ENCODE measurements at places on chromosomes 4 and X.

- no peak for DNase-seq
These were observed 68.8 kb upstream of the HGFAC start for GRCh38 chr4:3372933-3373465.

DNA sequence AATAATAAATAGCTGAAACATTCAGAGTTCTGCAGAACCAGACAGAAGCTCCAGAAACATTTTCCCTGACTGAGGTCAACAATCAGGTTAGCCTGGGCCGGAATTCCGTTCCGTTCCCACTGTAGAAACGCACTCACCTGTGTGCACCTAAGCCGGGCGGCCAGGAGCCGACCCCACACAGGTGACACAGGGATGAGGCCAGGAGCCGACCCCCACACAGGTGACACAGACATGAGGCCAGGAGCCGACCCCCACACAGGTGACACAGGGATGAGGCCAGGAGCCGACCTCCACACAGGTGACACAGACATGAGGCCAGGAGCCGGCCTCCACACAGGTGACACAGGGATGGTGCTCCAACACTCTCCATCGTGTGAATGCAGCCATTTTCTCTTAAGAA, 21.9 kb downstream of the FAT1 start:
- DNase-seq = no peak

GRCh38 chrX:123223409-123223808, 39.3 kb downstream of the GRIA3 start:
- DNase-seq = no peak

DNA sequence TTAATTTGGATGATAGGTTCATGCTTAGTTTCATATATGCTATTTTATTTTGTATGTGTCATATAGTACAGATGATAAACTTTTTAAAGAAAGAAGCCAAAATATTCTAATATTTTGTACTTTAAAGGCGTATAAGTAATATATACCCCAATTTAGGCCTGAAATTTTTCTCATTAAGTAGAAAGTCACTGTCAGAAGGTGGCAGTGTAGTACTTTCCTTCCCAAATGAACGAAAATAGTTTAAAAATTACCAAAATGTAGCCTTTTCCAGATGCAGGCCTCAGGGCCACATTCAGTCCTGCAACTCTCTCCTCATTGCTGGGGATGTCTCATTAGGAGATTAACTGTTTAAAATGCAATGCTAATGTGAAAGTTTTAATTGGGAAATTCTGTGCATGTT, 1263.6 kb downstream of the C4orf33 start:
- DNase-seq = no peak

- DNase-seq = no peak
These were observed 27.8 kb upstream of the WDFY3 start for GRCh38 chr4:84994280-84994679.

GRCh38 chr4:184648054-184648312, 1.3 kb downstream of the CASP3 start:
- no peak for DNase-seq

- DNase-seq = no peak
These were observed 15.4 kb downstream of the MRFAP1 start for GRCh38 chr4:6655924-6656323.

GRCh38 chr4:24816797-24817196, 21.4 kb downstream of the SOD3 start:
- no peak for DNase-seq

- DNase-seq = no peak
These were observed 304.2 kb downstream of the ARHGAP24 start for GRCh38 chr4:85779165-85779564.

GRCh38 chr4:3880615-3881120, 114.5 kb downstream of the ADRA2C start:
- DNase-seq = peak; percentile 65

- no peak for DNase-seq
These were observed 19.1 kb upstream of the CISD2 start for GRCh38 chr4:102849579-102850104.

GRCh38 chr4:144403893-144404292, 242.1 kb upstream of the HHIP start:
- DNase-seq = no peak

DNA sequence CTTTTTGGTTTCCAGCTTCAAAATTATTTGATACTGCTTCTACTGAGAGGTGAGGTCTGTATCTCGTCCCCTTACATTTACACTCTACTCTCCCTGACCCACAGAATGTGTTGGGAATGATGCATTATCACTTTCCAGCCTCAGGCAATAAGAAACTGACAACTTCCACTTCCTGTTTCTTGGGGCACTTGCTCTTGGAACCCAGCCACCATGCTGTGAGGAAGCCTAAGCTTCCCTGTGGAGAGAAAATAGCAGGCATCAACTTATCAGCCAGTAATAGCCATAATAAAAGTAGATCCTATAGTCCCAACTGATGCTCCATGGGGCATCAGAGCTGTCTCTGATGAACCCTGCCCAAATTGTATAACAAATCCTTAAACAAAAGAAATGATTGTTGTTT, 32.6 kb downstream of the RELL1 start:
- no peak for DNase-seq

DNA sequence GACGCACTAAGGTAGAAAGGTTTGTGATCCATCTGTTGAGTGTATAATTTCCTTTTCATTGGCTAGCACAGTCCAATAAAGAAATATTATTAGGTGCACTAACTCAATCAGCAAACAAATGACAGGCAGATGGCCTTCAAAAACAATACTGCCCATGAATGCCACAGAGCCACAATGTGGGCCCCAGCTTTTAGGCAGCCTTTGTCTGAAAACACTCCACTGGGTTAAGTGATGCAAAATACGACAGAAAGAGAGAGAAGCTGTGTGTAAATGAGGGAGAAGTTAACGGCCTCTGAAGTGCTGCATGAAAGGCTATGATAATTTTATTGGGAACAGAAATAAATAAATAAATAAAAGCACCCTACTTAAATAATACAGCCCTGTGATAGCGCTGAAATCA, 274.6 kb downstream of the NKX6-1 start:
- DNase-seq = no peak

DNA sequence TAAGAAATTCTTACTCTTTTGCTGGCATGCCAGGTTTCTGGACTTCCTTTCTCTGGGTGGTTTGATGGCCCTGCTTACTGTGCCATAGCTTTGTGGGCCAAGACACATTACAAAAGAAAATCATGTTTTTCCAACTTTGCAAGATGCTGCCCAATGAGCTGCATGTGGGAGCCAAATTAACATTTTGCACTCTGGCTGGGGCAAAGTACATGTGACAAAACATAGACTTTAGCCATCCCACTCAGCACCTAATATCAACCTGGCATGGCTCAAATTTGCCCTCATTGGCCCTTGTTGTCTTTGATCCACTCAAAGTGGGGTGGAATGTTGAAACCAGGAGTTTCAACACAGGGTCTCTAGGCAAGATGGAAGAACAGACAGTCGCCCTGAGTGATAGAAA, 40.0 kb upstream of the DYNLT3 start:
- no peak for DNase-seq

All from NCI-H526 treated with DMSO at 0.1 percent for 48 hours (cell line).